Pancreas (tissue), 10 donors: ENCODE measurements at places on chromosomes 16 and 17. TPM values are rescaled to one million over a fixed set of nuclear protein-coding genes. Genes with fewer than 3 reads are reported as not detected.

- H3K4me1 ChIP-seq: no peaks in the 10 kb centered on the region
- no peak within 1 kb of the TSS for H3K27ac ChIP-seq
- no peak for DNase-seq
- H3K27me3 ChIP-seq: peaks cover 36% of the 10 kb centered on the region
Measured at GRCh38 chr17:48722915-48723422, at the start of gene PRAC2. PRAC2 (plus strand) TSS chr17:48723185; CDS start chr17:48724411, 1,226 bp downstream.

DNA sequence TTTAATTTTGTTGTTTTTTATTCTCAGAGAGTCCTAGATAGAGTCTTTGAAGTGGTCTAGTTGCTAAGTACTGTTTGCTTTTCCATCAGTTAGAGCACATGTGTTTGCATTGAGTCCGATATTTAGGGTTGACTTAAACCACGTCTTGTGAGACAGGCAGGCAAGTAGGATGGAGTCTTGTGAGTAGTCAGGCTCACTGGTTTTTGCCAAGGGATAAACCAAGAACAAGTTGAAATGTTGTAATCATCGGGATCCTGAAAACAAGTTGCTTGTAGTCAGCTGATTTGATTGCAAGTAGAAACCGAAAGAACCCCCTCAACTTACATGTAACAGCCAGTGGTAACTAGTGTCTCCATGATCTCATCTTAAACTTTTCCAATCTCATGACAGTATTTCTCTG, 17.2 kb downstream of the ATP6V0A1 start:
- H3K27me3 ChIP-seq: no peaks in the 10 kb centered on the region
- DNase-seq: no peak
- H3K36me3 ChIP-seq: peaks cover 16% of the 10 kb centered on the region
- peaks cover 5% of the 10 kb centered on the region for H3K4me1 ChIP-seq

DNA sequence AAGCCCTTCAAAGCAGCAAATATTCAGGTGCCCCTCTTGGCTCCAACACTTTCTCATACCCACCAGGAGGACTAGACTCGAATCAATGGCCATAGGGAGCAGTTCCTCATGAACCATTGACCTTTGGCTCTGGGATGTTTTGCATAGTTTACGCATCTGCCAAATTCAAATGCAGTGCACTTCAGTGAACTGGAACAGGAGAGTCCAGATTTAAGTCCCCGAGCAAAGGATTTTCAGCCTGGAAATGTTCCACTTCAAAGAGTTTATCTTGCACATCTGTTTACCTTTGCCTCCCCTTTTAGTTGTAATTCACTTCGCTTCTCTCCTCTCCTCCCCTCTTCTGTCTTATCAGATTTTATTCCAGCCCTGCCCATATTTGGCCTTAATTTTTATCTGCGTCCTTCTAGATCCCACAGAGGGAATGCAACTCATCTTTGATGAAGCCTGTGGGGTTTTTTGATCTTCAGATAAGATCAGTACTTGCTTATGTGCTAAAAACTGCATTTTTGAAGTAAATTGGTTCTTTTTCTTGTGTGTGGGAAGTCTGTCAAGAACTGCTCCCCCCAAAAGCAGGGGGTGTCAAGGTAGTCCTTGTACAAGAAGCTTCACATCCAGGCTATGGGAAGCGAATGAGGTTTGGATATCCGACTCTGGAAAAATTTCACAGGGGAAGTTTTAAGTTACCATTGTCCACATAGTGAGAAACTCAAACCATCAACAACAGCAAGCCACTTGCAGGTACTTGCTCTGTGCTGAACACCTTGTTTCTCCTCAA, 281.6 kb downstream of the RBFOX1 start:
- no peak overlapping the region for H3K27ac ChIP-seq
- H3K4me1 ChIP-seq: no peaks in the 10 kb centered on the region
- no peaks in the 10 kb centered on the region for H3K27me3 ChIP-seq
- no peak for DNase-seq
- no peak overlapping the region for H3K4me3 ChIP-seq
- no peaks in the 10 kb centered on the region for H3K36me3 ChIP-seq

DNA sequence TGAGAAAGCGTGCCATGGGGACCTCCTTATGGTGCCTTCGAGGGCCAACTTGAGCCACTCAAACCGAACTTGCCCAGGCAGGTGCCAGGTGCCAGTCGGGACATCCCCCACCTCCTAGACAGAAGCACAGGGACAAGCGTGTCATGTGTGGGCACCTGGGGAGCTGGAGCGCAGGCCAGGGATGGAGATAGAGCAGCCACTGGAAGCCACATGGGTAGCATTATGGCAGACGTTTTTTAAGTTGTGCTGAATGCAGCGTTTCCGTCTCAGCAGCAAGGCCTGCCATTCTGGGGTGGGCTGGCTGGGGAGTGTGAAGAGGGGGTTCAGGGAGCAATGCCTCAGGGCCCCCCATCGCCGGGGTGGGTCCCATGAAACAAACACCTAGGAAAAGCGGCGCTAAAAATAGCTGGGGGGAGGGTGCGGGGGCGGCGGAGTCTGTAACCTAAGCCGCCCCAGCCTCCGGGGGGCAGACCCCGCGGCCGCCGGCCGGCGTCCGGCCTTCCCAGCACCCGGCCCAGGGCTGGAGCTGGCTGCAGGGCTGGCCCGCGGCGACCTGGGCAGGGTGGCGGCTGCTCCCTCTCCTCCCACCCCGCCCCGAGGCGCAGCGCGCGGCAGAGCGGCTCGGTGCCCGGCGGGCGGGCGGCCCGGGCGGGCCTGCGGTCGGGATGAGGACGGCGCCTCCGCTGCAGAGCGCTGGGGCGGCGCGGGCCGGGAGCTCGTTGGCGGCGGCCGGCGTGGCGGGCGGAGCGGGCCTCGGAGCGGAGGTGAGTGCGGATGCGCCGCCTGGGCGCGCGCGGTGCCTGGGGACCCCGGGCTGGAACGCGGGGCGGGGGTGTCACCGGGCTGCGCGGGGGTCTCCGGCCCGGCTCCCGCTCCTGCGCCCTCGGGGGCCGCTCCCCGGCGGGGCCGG, at the start of gene ZNF469:
Gene ZNF469 (plus strand): TSS at position 469 of the 910 bp plus-strand sequence. CDS start 44,512 bp downstream, outside the sequence.
- no peaks in the 10 kb centered on the region for H3K27me3 ChIP-seq
- no peaks in the 10 kb centered on the region for H3K36me3 ChIP-seq
- no peak within 1 kb of the TSS for H3K27ac ChIP-seq
- H3K4me3 ChIP-seq: no peak within 1 kb of the TSS
- no peaks in the 10 kb centered on the region for H3K4me1 ChIP-seq
- DNase-seq: no peak

GRCh38 chr16:70574595-70575271, 51.1 kb downstream of the SF3B3 start:
- no peak for DNase-seq
- H3K4me3 ChIP-seq: no peak overlapping the region
- no peak overlapping the region for H3K27ac ChIP-seq
- H3K4me1 ChIP-seq: no peaks in the 10 kb centered on the region
- H3K27me3 ChIP-seq: no peaks in the 10 kb centered on the region
- peaks cover 7% of the 10 kb centered on the region for H3K36me3 ChIP-seq

DNA sequence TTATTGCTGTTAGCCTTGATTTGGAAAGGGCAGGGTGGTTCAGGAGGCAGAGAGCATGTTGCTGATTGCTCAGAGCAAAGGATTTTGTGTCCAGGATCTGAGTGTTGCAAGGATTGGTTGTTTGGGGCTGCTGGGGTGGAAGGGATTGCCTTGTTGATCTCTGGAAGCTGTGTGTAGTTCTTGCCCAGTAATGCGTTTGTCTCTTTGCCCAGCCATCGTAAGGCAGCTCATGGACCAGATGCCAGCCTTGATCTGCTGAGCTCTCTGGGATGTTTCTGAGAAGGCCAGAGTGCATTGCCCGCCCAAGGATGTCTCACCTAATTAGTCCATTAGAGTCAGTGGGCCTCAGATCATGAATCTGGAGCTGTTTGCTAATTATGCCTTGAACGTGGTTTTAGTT, 33.6 kb downstream of the NKD1 start:
- no peaks in the 10 kb centered on the region for H3K4me1 ChIP-seq
- no peak for DNase-seq
- H3K27me3 ChIP-seq: no peaks in the 10 kb centered on the region
- no peak overlapping the region for H3K4me3 ChIP-seq
- no peak overlapping the region for H3K27ac ChIP-seq
- no peaks in the 10 kb centered on the region for H3K36me3 ChIP-seq

DNA sequence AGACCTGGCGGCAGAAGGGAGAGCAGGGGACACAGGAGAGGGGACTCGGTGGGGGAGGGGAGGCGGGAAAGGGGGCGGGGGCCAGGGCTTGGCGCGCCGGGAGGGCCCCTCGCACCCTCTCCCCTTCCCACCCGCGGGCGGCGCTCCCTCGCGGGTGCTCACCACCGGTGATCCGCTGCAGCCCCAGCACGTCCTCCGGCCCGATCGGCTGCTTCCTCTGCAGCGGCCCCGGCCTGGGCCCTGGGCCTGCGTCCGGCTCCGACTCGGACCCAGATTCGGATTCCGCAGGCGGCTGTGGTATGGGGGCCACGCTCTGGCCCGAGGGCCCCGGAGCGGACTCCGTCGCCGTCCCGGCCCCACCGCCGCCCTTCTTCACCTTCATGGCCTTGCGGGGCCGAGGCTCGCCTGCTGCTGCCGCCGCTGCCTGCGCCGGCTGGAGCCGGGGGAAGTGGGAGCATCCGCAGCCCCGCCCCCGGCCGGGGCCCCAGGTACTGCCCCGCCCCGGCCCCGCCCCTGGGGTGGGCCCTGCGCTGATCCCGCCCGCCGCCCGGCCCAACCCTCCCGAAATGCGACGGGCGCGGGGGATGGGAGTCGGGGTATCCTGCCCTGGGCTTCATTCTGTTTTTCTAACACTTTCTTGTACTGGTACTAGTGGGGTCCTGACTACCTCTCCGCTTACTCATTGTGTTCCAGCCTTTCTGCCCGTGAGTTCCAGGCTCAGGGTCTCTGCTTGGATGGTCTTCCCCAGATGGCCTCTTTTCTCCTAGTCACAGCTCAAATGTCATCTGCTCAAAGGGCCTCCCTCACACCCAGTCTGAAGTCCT, at the start of gene UNC119:
Gene UNC119 (minus strand): TSS at position 449 of the 824 bp plus-strand sequence. CDS start 67 bp downstream, at position 382.
- peak; percentile 92 for DNase-seq
- peaks cover 3% of the 10 kb centered on the region for H3K4me1 ChIP-seq
- H3K27me3 ChIP-seq: no peaks in the 10 kb centered on the region
- H3K36me3 ChIP-seq: peaks cover 7% of the 10 kb centered on the region
- peak within 1 kb of the TSS; percentile 13 for H3K27ac ChIP-seq
- peak within 1 kb of the TSS; percentile 66 for H3K4me3 ChIP-seq

DNA sequence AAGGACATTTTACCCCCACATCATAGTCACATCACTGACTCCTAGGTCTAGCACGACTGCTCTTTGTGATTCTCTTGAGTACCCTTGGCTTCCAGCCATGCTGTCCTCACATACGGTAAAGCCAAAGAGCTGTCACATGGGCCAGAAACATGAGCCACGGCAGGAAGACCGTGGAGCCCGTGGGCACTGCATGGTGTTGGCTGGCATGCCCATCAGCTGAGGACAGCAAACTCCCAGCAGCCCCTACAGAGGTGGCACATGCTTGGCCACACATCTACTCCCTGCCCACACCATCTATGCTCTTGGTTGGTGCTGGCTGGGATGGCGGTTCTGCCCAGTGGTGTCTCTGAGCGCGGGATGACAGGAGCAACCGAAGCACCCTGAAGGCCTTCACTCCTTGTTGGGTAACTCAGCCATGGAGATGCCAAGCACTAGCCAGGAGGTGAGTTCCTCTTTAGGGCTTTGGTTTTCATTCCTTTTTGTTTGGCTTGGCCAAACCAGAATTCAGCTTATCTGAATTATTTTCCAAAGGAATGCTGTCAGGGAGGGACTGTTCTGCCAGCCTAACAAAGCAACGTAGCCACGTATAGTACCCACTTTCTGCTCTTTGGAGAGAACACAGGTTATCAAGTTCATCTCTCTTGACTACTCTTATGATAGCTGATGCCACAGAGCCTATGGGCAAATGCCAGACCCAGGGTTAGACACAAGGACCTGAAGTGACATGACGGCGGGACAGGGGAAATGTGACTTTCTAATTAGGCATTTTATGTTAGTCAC, 10.0 kb downstream of the TNFAIP1 start:
- peak; percentile 56 for DNase-seq
- no peak overlapping the region for H3K4me3 ChIP-seq
- peaks cover 30% of the 10 kb centered on the region for H3K4me1 ChIP-seq
- H3K27ac ChIP-seq: peak overlapping the region; percentile 70

DNA sequence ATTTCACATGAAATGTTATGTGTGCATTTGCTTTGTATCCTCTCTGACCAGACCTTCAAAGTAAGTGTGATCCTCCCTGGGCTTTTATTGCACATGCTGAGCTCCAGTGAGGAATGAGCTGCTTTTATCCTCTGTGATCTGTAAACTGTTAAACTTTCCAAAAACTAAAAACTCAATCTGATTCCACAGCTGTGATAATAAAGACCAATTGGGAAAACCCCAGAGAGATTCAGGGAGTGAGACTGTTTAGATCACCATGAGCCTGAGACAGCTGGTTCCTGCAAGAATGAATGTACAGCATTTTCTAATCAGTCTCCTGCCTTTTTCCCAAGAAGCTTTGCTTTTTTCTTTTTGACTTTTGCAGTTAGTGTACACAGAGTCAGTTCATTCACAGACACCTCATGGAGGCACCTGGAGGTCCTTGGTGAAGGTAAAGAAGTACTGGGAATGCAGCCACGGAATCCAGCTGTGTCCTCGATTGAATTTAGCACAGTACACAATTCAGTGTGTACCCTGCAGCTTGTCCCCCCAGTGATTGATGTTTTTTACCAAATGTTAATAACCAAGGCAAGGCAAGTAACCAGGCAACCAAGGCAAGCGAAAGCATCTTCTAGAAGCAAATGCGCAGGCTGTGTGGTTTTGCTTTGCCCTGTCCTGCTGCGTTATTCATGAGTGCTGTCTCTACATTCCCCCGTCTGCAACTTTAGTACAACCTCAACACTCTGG, 182.6 kb downstream of the LGALS9B start:
- no peaks in the 10 kb centered on the region for H3K27me3 ChIP-seq
- H3K4me3 ChIP-seq: no peak overlapping the region
- no peaks in the 10 kb centered on the region for H3K36me3 ChIP-seq
- DNase-seq: no peak
- H3K27ac ChIP-seq: no peak overlapping the region

DNA sequence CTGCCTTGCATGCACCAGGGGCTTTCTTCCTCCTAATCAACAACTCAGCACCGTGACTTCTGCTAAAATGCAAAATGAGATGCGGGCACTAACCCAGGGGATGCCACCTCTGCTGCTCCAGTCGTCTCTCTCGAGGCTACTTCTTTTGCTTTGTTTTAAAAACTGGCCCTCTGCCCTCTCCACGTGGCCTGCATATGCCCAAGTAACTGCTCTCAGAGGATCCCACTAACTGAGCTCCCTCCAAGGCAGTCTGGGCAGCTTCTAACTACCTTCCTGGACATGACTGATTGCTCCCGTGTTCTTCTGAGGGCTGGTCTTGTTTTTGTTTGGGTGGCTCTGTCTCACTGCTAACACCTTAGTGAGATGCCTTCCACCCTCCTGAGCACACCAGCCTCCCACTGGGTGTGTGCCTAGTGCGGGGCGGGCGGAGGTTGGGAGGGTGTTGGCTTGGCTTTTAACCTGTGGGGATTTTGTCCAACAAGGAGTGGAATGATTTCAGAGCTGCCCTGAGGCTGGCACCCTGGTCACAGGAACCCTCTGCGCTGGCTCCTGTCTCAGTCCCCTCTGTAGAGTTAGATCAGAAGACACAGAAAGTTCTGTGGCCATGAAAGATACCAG, 8.9 kb upstream of the LGALS9 start:
- H3K27ac ChIP-seq: no peak overlapping the region
- peaks cover 10% of the 10 kb centered on the region for H3K36me3 ChIP-seq
- H3K4me3 ChIP-seq: no peak overlapping the region
- DNase-seq: no peak
- H3K4me1 ChIP-seq: no peaks in the 10 kb centered on the region

- DNase-seq: no peak
- H3K36me3 ChIP-seq: no peaks in the 10 kb centered on the region
- H3K4me1 ChIP-seq: no peaks in the 10 kb centered on the region
- H3K4me3 ChIP-seq: no peak overlapping the region
- H3K27me3 ChIP-seq: no peaks in the 10 kb centered on the region
Measured at GRCh38 chr17:73423806-73424205, 112.0 kb upstream of the CDC42EP4 start.

MILR1 gene
- 0.74 TPM for total RNA-seq

AATK gene
- 34.7 TPM for total RNA-seq

MEIOC gene
- not detected for total RNA-seq

KRTAP9-8 gene
- not detected for total RNA-seq
